Activated CD4-positive, alpha-beta T cell treated with anti-CD3 and anti-CD28 coated beads, Interleukin-2, amount 10 ng/mL, durations not matched to agents 24 days and 14 days (primary cell): ENCODE measurements at places on chromosomes 7 and 10. TPM values are rescaled to one million over a fixed set of nuclear protein-coding genes. Genes with fewer than 3 reads are reported as not detected.
A peak's percentile ranks its signal among the peaks of the same experiment; 100 is the strongest.

Gene CFAP43
- total RNA-seq: not detected in 2 replicates

Gene PRKRIP1
- total RNA-seq: 26.4 and 31.7 TPM in 2 replicates

- no peak for DNase-seq
Measured at GRCh38 chr7:71835056-71835455, 577.1 kb downstream of the CALN1 start.

GRCh38 chr7:5172196-5172775 is 17.7 kb upstream of the WIPI2 start:
- no peak for DNase-seq

- DNase-seq: no peak
Measured at GRCh38 chr10:18429335-18429734, 222.1 kb downstream of the NSUN6 start.

DNA sequence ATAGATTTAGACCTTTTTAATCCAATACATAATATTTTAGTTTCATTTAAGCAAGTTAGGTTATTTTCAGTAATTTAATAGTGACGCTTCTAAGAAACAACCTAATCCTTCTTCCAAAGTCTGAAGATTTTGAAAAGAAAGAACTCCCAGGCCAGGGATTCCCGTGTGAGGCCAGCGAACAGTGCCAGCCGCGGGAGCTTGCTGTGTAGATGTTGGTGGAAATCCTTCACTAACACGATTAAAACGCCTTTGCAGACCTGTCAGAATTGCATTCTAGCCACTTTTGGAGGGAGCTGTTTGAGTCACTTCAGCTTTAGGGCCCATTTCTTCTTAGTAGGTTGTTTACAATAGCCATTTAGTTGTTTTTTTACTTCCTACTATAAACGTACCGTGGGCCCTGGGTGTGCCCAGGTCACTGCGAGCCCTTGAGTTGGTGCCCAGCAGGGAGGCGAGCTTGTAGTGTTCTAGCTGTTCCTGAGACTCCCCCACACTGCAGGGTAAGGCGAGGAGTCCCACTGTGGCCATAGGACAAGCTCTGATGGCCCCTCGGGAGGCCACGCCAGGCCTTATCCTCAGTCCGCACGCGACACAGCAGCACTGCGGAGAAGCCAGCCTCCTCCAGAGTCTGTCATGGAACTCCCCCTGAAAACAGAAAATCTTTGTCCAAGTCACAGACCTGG is 32.3 kb downstream of the PPP2R2D start:
- no peak for DNase-seq

GRCh38 chr10:7408291-7409044 is 2.4 kb downstream of the SFMBT2 start:
- peak; percentile 87 for DNase-seq
